Ascending aorta (tissue), 2 donors: ENCODE measurements at places on chromosomes 2 and 18. TPM values are rescaled to one million over a fixed set of nuclear protein-coding genes. Genes with fewer than 3 reads are reported as not detected.

Gene CYP26B1
- 18.6 TPM for total RNA-seq

Gene NT5C1B
- total RNA-seq = not detected

Gene PELI1
- total RNA-seq = 140 TPM

Gene PTH2R
- not detected for total RNA-seq

Gene PAX8
- total RNA-seq = 0.11 TPM

Gene SLC38A11
- not detected for total RNA-seq

DNA sequence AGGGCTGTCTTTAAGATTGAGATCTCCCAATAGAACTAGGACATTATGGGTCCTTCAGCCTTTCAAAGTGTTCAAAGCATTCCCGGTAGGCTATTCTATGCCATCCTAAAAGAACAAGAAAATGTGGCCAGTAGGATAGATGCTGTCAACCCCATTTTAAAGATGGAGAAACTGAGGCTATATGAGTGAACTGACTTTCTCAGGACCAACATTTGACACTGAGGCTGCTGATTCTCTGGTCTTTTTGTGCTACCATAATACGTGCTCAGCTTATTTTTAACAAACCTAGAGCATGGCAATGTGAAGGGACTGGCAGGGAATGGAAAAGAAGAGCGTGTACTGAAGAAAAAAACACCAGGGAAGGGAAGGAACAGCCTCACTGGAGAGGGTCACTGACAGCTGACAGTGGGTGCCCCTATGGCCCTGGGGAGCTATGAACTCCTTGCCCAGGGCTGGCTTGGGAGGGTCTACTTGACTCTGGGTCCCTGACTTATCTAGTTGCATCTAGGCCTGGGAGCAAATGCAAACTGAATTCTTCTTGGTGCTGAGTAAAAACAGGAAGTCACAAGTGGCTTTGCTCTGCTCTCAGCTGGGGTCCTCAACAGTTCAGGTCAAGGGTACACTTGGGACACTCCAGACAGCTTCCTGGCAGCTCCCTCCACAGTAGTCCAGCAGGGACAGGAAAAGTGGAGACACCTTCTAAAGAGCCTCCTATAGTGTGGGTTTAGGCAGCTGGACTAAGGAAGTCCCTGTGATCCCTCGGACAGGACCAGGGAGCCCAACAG, 2.3 kb downstream of the CYRIA start:
- no peaks in the 10 kb centered on the region for H3K36me3 ChIP-seq
- H3K27me3 ChIP-seq = no peaks in the 10 kb centered on the region
- DNase-seq = no peak
- H3K4me3 ChIP-seq = no peak overlapping the region

GRCh38 chr2:70472221-70472890, 81.3 kb downstream of the TGFA start:
- no peak overlapping the region for H3K27ac ChIP-seq
- H3K36me3 ChIP-seq = no peaks in the 10 kb centered on the region
- DNase-seq = no peak
- no peak overlapping the region for H3K4me3 ChIP-seq

DNA sequence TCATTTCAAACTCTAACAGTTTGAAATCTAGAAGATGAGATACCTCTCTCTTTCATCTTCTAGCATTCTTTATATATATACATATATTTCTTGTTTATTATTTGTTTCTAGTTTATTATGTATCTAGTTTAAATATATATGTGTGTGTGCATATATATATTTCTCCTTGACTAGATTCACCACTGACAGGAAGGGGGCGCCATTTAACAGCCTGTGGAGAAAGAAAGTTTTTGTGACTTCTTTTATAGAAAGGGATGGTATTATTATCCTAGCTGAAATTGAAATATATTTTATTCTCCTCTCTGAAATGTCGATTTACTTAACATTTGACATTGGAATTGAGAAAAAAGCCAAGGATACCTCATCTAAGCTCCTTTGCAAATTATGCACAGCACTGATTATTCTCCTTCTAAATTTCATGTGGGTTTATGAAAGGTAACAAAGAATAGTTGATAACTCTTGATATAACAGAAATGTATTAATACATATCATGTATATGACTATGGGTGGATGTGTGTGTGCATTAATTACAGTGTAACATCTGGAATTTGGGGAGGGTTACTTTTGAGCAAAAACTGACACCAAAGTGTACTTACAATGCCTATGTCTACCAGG, 160.7 kb upstream of the NT5C1B start:
- H3K4me1 ChIP-seq = no peaks in the 10 kb centered on the region
- no peaks in the 10 kb centered on the region for H3K36me3 ChIP-seq
- no peak overlapping the region for H3K27ac ChIP-seq
- no peak overlapping the region for H3K4me3 ChIP-seq

DNA sequence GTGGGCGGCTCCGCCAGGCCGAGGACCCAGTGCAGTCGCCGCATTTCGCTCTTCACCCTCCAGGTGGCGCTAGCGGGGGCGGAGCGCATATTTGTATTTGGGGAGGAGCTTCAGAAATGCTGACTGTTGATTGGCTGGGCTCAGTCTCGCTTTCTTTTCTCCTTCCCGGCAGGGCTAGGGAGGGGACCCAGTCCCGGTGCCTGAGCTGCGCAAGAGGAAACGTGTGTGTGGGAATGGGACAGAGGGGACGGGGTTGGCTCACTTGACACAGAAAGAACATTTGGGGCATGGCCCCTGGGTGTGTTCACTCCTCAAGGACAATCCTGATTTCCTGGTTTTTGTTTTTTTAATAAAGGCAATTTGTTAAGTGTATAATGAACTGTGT, 20.3 kb upstream of the DNMT3A start:
- peak; percentile 96 for DNase-seq
- no peaks in the 10 kb centered on the region for H3K27me3 ChIP-seq
- H3K4me1 ChIP-seq = no peaks in the 10 kb centered on the region

GRCh38 chr2:75340560-75340959, 141.2 kb upstream of the TACR1 start:
- DNase-seq = no peak
- no peak overlapping the region for H3K4me3 ChIP-seq
- H3K27ac ChIP-seq = no peak overlapping the region
- no peaks in the 10 kb centered on the region for H3K4me1 ChIP-seq
- H3K36me3 ChIP-seq = no peaks in the 10 kb centered on the region

- H3K27ac ChIP-seq = no peak overlapping the region
- no peaks in the 10 kb centered on the region for H3K27me3 ChIP-seq
- no peak for DNase-seq
- H3K4me3 ChIP-seq = no peak overlapping the region
Measured at GRCh38 chr2:117085737-117086136, 728.8 kb upstream of the DDX18 start.

GRCh38 chr2:241844066-241844728, 14.5 kb downstream of the PDCD1 start:
- H3K4me3 ChIP-seq = peak overlapping the region; percentile 54
- H3K27ac ChIP-seq = peak overlapping the region; percentile 46
- no peaks in the 10 kb centered on the region for H3K36me3 ChIP-seq
- DNase-seq = peak; percentile 88
- H3K27me3 ChIP-seq = no peaks in the 10 kb centered on the region

DNA sequence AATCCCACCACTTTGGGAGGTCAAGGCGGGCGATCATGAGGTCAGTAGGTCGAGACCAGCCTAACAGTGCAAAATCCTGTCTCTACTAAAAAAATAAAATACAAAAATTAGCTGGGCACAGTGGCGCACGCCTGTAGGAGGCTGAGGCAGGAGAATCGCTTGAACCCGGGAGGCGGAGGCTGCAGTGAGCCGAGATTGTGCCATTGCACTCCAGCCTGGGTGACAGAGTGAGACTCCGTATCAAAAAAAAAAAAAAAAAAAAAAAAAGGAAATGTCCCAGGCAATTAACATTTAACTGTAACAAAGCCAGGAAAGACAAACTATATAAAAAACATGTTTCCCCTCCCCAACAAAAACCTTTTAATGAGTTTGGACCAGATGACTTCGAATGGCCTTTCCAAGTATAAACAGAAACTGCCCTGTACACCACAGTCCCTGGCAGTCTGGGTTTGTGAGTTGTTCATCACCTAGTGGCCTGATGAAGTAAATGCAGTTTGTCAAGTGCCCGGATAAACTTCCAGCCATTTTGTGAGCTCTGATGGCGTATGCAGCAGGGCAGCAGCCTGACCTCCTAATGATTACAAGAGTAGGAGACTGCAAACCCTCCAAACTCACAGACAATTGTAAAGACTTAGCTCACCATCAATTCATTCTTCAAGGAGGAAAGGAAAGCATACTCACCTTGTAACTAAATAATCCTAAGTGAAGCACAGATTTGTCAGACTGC, 16.6 kb upstream of the PCBP1 start:
- H3K27me3 ChIP-seq = no peaks in the 10 kb centered on the region
- peaks cover 24% of the 10 kb centered on the region for H3K36me3 ChIP-seq
- peaks cover 16% of the 10 kb centered on the region for H3K4me1 ChIP-seq

DNA sequence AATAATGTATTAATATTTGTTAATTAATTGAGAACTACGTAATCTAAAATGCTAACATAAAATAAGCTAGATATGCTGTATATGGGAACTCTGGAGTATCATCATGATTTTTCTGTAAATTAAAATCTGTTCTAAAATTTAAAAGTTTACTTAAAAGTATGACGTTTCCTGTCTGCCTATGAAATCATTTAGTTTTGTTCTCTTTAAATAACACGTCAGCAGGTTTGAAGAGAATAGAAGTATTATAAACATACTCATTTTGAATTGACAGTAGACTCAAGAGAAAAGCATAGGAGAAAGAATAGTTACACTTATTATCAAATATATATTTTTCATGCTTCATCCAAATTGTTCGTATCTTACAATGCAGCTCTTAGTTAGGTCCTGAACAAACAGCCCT, 19.1 kb upstream of the ZNF804A start:
- no peaks in the 10 kb centered on the region for H3K36me3 ChIP-seq
- H3K27ac ChIP-seq = no peak overlapping the region
- no peaks in the 10 kb centered on the region for H3K27me3 ChIP-seq
- no peaks in the 10 kb centered on the region for H3K4me1 ChIP-seq
- H3K4me3 ChIP-seq = no peak overlapping the region

DNA sequence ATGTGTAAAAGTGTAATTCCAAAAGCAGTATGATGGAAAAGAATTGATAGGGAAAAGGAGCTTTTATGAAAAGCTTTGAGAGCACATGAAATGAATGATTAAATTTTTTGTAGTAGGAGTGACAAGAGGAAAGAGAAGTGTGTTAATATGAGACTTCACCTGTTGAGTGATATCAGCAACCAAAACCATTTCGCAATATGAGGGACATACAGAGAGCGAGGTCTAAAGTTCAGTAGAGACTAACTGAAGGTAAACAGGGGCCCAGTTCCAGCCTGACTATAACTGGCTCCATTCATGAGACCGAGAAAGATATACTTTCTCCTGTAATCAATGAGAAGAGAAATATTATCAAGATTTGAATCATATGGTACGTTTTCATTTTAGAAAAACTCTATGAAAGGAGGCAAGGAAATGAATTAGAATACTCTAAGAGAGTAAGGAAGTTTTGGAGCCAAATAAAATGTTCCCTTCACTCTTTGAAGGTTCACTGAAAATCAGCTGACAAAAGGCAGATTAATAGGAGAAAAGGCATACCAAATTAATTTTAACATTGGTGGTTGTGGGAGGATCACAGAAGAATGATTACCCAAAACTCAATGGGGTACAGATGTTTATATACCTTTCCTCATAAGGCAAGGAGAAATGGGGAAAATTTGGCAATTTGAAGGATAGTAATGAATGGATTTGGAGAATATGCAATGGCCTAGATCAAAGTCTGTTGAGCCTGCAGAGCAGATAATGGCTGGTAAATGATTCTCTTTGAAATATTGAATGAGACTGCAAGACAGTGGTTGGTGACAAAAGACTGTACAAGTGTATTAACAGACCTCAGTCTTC, 932.2 kb downstream of the TDRD15 start:
- no peaks in the 10 kb centered on the region for H3K4me1 ChIP-seq

- no peaks in the 10 kb centered on the region for H3K36me3 ChIP-seq
- no peak overlapping the region for H3K27ac ChIP-seq
- H3K4me1 ChIP-seq = no peaks in the 10 kb centered on the region
- no peak overlapping the region for H3K4me3 ChIP-seq
- no peak for DNase-seq
Measured at GRCh38 chr2:64244037-64244416, 99.8 kb upstream of the PELI1 start.

DNA sequence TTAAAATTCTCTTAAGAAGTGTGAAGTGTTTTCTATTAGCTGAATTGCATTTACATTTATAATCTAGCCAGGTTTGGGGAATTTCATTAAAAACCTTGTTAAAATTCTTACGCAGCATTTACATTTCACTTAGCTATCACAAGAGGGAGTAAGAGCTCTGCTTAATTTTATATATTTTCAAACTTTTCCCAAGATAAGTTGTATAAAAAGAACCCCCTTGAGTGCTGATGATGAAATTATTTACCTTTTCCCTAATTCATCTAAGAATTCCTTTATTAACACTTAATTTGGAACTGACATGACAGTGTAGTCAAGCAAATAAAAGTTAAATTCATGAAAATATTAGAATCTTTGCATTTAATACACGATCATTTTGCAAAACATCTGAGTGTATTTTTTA, 54.2 kb upstream of the ZSWIM2 start:
- no peaks in the 10 kb centered on the region for H3K36me3 ChIP-seq
- no peak overlapping the region for H3K27ac ChIP-seq
- no peak overlapping the region for H3K4me3 ChIP-seq
- H3K27me3 ChIP-seq = no peaks in the 10 kb centered on the region
- no peak for DNase-seq
- no peaks in the 10 kb centered on the region for H3K4me1 ChIP-seq

DNA sequence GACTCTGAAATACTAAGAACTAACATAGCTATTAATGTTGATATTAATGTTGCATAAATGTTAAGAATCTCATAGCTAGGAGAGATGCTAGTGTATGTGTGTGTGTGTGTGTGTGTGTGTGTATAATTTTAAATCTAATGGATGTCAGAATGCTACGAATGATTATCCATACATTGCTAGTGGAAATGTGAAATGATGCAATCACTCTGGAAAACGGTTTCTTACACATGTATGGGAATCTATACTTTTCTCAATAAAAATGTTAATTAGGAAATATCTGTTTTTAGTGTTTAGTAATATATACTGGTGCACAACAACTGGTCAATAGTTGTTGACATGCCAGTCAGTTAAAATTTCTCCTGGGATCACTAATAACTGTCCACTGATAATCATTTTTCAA, 908.8 kb upstream of the POU3F3 start:
- no peaks in the 10 kb centered on the region for H3K4me1 ChIP-seq
- H3K4me3 ChIP-seq = no peak overlapping the region
- no peak overlapping the region for H3K27ac ChIP-seq
- DNase-seq = no peak
- H3K27me3 ChIP-seq = no peaks in the 10 kb centered on the region
